H54 (cell line): ENCODE measurements at places on chromosomes 1 and 21.

DNA sequence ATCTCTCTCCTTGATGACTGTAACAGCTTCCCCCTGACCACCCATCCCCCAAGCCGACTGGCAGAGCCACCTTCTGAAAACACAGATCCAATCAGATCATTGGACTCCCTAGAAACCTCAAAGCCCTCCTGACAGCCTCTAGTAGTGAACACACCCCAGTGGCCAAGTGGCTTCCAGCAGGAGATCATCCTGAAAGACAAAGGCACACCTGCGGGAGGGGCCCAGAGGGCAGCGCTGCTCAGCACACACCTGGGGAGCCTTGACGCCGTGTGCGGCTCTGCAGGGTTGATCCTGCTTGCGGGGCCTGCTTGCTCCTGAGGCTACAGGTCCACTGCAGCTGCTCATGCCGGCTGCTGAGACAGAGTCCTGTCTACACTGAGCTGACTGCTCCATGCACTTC lies 41.5 kb downstream of the SLC66A1 start:
- DNase-seq = no peak

- DNase-seq = no peak
Measured at GRCh38 chr1:98458511-98459485, 202.7 kb upstream of the SNX7 start.

DNA sequence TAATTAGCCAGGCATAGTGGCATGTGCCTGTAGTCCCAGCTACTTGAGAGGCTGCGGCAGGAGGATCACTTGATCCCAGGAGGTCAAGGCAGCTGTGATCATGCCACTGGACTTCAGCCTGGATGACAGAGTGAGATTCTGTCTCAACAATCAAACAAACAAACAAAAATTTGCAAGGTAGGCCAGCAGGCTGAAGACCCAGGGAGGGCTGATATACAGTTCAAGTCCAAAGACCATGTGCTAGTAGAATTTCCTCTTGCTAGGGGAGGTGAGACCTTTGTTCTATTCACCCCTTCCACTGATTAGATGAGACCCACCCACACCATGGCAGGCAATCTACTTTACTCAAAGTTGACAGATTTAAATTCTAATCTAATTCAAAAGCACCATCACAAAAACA lies 31.2 kb upstream of the CNN3 start:
- DNase-seq = no peak

GRCh38 chr1:67005068-67005467 lies 48.9 kb downstream of the SLC35D1 start:
- DNase-seq = no peak

GRCh38 chr1:29414086-29414485 lies 177.8 kb downstream of the PTPRU start:
- no peak for DNase-seq

DNA sequence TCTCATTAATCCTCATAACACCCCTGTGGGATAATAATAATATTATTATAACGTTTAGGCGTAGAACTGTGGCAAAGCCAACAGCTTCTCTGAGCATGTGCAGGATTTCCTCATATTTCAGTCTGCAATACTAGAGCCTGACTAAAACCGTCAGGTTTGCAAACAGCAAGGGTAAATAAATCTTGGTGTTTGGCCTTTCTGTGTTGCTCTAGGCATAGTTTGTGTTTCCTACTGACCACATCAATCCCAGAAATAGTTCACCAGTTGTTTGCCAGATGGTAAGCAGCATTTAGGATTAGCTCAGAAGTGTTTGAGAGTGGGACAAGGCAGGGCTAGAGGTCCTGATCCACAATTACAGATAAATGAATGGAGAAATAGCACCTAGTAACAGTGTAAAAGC lies 2.8 kb upstream of the KCNA3 start:
- no peak for DNase-seq

GRCh38 chr1:155295183-155295941 lies 5.9 kb downstream of the PKLR start:
- DNase-seq = no peak

DNA sequence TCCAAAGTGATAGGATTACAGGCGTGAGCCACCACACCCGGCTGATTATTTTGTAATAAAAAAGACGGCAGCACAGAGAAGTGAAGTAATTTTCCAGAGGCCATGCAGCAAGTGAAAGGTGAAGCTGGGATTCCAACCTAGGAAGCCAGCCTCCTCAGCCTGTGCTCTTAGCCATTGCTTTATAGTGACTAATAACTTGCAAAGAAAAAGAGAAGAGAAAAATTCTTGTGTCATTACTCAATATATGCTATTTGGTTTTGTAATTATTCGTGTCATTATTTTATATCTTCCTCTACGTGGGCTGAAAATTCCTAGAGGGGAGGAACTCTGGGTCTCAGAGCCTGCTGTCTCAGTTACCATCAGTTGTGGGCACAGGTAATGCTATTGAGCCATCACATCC lies 1.6 kb upstream of the IER5 start:
- DNase-seq = no peak

DNA sequence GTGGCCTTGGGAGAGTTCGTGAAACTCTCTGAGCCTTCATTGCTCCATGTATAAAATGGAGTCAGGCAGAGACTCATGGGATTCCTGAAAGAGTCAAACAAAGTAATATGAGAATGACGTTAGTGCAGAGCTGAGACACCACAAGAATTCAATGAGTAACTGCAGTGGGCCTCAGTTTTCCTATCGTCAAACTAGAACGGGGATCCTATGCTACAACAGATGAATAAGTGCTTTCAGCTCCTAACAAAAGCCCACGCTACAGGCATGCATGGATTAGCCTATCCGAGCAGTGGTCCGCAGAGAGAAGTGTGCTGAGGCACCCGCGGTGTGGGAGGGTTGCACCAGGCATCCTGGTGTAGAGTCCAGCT lies 124.7 kb downstream of the SYF2 start:
- no peak for DNase-seq

GRCh38 chr1:151537112-151537511 lies 3.0 kb upstream of the TUFT1 start:
- DNase-seq = peak; percentile 94

GRCh38 chr1:1292442-1292779 lies 12.2 kb downstream of the SCNN1D start:
- DNase-seq = no peak

GRCh38 chr1:187063271-187063670 lies 234.5 kb downstream of the PLA2G4A start:
- no peak for DNase-seq

GRCh38 chr1:47424336-47424982 lies 8.4 kb downstream of the FOXE3 start:
- peak; percentile 48 for DNase-seq

- no peak for DNase-seq
Measured at GRCh38 chr1:177124577-177125278, 39.8 kb downstream of the ASTN1 start.

DNA sequence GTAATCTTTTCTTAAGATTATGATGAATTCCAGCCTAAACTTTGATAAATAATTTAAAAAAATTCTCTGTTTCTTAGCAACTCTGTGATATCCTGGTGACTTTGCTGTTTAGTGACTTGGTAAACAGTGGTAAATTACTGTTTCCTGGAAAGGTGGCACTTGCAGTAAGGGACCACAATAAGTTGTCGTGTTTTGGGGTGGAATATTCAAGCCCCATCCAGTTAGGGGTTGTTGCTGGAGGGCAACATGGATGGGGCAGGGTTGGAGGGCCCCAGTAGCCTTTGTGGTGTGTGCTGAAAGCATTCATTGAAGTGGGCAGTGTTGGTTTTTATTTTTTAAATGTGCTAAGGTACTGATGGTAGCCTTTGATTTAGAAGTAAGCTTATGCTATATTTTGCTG lies 30.3 kb downstream of the PRDM2 start:
- no peak for DNase-seq

DNA sequence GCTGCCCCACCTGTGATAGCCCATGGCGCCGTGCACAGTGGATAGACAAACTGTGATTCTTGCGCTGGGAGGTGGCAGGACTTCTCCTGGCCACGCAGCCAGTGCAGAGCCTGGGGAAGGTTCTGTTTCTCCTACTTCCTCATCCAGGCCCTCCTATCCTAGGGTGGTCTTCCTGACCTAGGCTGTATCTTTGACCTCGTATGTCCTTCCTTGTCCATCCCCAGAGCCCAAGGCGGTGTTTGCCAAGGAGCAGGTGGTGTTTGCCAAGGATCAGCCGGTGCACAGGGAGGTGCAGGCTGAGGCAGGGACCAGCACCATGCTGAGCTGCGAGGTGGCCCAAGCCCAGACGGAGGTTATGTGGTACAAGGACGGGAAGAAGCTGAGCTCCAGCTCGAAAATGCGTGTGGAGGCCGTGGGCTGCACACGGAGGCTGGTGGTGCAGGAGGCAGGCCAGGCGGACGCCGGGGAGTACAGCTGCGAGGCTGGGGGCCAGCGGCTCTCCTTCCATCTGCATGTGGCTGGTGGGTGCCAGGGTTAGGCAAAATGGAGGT lies 63.9 kb downstream of the OBSCN start:
- DNase-seq = no peak

GRCh38 chr21:37074197-37074510 lies 1.1 kb downstream of the TTC3 start:
- DNase-seq = no peak

DNA sequence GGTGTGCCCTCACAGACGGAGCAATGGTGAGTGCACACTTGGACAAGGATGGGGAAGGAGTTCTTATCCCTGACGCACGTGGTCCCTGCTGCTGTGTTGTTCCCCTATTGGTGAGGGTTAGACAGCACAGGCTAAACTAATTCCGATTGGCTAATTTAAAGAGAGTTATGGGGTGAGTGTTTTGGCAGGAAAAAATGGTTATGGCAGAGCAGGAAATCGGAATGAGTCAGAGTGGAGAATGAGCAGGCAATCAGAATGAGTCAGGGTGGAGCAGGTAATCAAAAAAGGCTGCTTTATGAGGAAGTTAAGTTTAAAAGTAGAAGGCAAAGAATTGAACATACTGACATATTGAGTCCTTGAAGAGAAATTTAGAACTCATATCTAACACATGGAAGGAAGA lies 100.5 kb downstream of the NGF start:
- DNase-seq = no peak

GRCh38 chr21:26470351-26471098 lies 102.6 kb downstream of the CYYR1 start:
- DNase-seq = no peak

DNA sequence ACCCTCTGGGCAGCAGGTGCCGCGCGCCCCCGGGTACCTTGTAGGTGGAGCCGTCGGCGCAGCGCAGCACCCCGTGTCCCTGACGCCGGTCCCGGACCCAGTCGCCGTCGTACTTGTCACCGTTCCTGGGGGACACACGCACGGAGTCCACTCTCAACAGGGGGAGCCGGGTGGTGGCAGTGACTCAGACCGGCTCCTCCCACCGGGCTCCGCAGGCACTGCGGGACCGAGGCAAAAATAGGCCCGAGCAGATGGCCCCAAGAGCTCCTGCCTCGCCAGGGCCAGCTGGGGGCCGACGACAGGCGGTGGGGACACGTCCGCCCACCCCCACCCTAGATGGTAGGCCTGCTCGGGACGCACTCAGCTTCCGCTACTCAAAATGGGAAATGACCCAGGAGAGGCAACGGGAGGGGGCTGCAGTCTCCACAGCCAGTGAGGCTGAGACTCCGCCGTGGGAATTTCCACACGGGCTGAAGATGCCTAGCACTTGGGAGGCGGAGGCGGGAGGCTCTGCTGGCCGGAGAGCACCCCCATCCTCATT lies 6.3 kb downstream of the MORN1 start:
- DNase-seq = no peak

DNA sequence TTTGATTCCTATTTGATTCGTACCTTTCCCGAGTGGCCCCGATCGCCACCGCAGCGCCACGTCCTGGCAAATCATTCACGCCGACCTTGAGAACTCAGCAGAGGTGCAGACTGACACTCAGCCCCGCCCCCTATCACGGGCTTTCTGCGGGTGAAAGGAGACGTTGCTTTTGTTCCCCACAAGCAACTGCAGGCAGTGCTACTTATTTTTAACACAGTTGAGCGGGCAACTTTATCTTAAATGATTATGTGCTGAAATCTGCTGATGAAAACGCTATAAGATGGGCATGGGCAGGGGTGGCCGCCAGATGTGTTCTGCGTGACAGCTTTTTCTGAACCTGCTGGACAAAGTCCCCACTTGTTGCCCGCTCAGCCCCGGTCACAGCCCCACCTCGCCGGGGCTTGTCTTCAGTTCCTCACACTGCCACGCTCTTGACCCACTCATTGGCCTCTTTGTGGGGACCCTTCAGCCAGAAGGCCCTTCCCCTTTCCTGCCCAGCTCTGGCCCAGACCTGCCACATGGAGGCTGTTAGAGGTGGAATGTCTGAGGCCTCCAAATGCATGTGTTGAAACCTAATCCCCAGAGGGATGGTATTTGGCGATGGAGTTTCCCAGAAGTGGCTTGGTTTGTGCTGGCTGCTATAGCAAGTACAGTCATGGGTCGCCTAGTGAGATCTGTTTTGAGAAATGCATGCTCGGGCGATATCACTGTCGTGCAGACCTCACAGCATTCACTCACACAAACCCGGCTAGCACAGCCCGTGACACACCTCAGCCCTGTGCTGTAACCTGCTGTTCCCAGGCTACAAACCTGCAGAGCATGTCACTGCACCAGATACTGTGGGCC lies 15.7 kb upstream of the PDXK start:
- DNase-seq = no peak

GRCh38 chr1:150887018-150887417 lies at the start of gene CTXND2:
TSS of gene CTXND2 (plus strand) at chr1:150887136. CDS start at chr1:150912315, 25,179 bp downstream.
- no peak for DNase-seq

DNA sequence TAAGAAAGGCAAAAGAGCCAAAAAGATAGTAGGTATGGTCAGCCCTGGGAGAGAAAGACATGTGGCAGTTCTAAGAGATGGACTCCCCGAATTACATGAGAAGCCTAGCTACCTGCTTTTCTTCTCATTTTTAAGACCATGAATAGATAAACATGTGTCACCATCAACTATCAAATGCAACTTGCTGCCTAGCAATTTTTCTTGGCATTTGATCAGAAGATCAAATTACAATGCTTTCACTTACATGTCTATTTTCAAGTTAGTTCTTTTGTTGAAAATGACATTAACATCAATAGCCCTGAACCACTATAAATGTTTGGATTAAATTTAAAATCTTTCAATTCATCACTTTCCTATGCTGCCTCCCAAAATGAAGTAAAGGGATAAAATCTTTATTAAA lies 212.3 kb downstream of the HHIPL2 start:
- DNase-seq = no peak

- no peak for DNase-seq
Measured at GRCh38 chr1:14987829-14988603, 165.5 kb upstream of the TMEM51 start.

GRCh38 chr1:39509360-39510009 lies 18.0 kb downstream of the BMP8A start:
- DNase-seq = no peak
